Transverse colon (tissue), 4 donors: ENCODE measurements at places on chromosomes 4 and X.
A peak's percentile ranks its signal among the peaks of the same experiment; 100 is the strongest.

- no peak for DNase-seq
- no peak overlapping the region for H3K27ac ChIP-seq
- H3K4me3 ChIP-seq, result no peak overlapping the region
- no peaks in the 10 kb centered on the region for H3K36me3 ChIP-seq
- no peaks in the 10 kb centered on the region for H3K27me3 ChIP-seq
- no peaks in the 10 kb centered on the region for H3K4me1 ChIP-seq
These were observed 97.2 kb downstream of the MAB21L2 start for GRCh38 chr4:150679018-150679764.

GRCh38 chr4:67879486-67879885 lies 4.3 kb downstream of the TMPRSS11D start:
- H3K36me3 ChIP-seq, result no peaks in the 10 kb centered on the region
- no peaks in the 10 kb centered on the region for H3K27me3 ChIP-seq
- no peak overlapping the region for H3K4me3 ChIP-seq
- no peak overlapping the region for H3K27ac ChIP-seq
- H3K4me1 ChIP-seq, result no peaks in the 10 kb centered on the region

GRCh38 chr4:56511098-56511497 lies 5.5 kb downstream of the ARL9 start:
- no peak overlapping the region for H3K4me3 ChIP-seq
- H3K27me3 ChIP-seq, result no peaks in the 10 kb centered on the region
- H3K27ac ChIP-seq, result no peak overlapping the region
- DNase-seq, result peak; percentile 13

GRCh38 chr4:117783716-117784115 lies 250.6 kb upstream of the NDST3 start:
- no peak overlapping the region for H3K4me3 ChIP-seq
- H3K4me1 ChIP-seq, result no peaks in the 10 kb centered on the region
- no peak for DNase-seq
- no peak overlapping the region for H3K27ac ChIP-seq

DNA sequence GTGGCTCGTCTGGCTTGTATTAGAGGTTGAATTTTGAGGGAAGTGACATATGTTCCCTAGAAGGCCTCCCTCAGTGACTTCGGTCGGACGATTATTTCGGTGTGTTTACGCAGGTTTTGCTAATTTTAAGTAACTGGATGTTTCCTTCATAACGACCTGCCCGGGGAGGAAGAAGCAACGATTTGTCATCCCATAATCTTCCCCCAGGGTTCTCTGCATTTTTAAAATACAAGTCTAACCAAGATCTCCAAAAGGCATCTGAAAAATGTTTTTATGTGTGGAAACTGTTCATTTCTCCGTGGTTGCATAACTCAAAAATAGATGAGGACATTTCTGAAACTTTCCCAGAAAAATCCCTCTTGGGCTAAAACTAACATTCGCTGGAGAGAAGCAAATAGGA lies 195.4 kb downstream of the SHOX start:
- H3K4me1 ChIP-seq, result no peaks in the 10 kb centered on the region
- no peak for DNase-seq
- H3K27ac ChIP-seq, result no peak overlapping the region
- H3K27me3 ChIP-seq, result no peaks in the 10 kb centered on the region
- no peak overlapping the region for H3K4me3 ChIP-seq

DNA sequence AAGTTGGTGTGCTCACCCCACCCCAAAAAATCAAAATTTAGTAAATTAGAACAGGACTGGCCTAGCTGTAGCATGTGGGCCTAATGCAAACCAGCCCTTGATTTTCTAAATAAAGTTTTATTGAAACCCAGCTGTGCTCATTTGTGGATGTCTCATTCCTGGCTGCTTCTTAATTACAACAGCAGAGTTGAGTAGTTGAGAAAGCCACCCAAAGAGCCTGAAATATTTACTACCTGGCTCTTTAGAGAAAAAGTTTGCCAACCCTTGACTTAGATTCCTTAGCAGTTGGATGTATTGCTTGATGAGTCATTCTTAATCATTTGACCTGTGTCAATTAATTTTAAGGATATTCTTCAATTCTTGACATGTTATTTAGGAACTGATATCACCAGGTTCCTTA lies 168.3 kb upstream of the PUDP start:
- H3K4me3 ChIP-seq, result no peak overlapping the region
- no peak for DNase-seq
- no peaks in the 10 kb centered on the region for H3K27me3 ChIP-seq
- no peaks in the 10 kb centered on the region for H3K4me1 ChIP-seq

DNA sequence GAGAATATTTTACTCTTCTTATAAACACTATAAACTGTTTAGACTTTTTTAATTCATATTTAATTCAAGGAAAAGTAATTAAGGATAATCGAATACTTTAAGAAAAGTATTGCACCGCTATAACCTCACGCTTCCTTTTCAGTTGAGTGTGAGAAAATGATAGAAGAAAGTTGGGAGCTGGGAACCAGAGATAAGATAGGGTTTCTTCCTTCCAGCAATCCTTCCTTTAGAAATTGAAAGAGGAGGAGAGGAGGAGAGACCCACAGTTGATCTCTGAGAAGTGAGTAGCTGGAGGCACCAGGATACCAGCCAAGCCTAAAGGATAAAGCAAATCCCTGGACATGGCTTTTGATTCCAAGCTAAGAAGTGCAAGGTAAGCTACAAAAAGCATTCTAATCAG lies 242.3 kb upstream of the NOCT start:
- H3K4me3 ChIP-seq, result no peak overlapping the region
- DNase-seq, result no peak
- H3K27ac ChIP-seq, result no peak overlapping the region

GRCh38 chr4:181181331-181181730 lies 1061.9 kb upstream of the TENM3 start:
- H3K4me3 ChIP-seq, result no peak overlapping the region
- H3K4me1 ChIP-seq, result no peaks in the 10 kb centered on the region
- H3K27me3 ChIP-seq, result no peaks in the 10 kb centered on the region
- no peak for DNase-seq
